ENCODE measurements at places on chromosomes 11 and 22.

DNA sequence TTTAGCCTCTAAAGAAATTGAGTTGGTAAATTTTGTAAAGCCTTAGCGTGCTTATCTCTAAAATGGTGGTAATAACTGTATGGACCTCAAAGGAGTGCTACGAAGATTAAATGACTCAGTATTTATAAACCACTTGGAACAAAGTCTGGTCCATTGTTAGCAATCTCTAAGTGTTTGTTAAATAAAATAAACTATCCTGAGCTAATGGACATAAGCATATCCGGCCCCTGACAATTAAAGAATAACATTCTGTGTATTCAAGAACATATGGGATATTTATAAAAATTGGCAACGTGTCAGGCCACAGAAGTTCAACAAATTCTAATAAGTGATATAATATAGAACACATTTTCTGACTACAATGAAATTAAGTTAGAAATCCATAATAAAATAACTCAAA is 71.0 kb downstream of the MYEOV start:
- no peak for DNase-seq

DNA sequence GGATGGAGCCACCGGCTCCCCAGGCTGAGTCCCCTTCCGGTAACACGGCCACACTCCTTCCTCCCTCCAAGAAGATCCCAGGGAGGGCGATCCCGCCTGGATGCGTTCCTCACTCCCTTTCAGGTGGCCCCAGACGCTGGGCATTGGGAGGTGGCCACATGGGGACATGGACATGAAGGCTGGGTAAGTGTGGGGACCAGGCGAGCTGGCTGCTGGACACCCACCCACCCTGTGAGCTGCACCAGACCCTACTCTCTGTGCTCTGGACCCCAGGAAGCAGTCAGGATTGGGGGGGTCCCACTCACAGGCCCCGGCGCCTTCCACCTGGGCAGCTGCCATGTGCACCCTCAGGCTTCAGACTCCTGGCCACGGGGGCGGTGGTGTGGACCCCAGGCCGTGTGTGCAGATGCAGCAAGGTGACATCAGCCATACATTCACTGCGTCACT is 932.8 kb downstream of the BRD1 start:
- DNase-seq, result no peak

- no peak for DNase-seq
Measured at GRCh38 chr22:36282328-36282831, 29.4 kb downstream of the APOL1 start.

DNA sequence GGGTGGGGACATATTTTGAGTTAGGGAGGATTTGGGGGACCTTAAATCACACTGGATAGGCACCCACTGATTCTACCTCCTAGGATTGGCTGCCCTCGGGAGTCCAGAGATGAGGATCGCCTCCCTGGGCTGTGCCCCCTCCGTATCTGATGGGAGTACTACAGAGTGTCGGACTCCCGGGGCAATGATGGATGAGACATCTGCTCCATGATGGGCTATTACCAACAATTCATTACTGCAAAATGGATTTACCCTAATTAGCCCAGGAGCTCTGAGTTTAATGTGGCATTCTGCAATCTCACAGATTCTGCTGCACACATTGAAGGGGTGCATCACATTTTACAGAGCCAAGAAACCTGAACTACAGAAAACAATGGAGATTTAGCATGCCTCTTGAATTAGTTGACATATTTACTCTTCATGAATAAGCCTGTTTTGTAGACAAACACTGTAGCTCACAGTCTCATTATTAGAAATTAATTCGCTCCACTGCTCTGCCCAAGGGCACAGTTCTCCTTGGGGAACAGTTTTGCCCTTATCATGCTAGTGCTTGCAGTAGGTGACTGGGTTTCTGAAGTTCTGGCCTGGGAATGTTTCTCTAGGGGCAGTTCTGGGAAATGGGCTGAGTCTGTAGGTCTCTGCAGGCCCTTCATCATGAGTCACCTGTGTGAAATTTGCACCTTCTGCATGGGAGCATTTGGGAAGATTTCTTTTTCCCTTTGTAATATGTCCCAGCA is 217.1 kb upstream of the PLET1 start:
- no peak for DNase-seq

GRCh38 chr22:22823131-22823810 is 64.3 kb upstream of the IGLL5 start:
- no peak for DNase-seq

GRCh38 chr22:23169043-23169406 is 11.3 kb upstream of the BCR start:
- DNase-seq, result no peak

DNA sequence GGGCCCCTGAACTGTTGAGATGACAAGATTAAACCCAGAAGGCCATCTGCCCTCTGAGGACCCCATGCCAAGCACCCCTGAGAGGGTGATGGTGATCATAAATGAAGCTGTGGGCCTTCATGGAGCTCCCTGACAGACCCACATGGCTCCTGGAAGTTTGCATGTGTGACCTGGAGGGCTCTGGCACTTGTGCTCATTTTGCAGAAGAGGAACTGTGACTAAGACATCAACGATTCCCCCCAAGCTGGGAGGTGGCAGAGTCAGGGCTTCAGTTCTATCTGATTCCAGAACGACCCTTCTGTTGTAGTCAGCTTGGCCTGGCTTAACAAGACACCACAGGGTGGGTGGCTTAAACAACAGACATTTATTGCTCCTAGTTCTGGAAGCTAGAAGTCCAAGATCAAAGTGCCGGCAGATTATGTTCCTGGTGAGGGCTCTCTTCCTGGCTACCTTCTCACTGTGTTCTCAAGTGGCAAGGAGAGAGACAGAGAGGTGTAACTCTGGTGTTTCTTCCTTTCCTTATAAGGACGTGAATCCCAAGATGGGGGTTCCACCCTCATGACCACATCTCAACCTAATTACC is 46.4 kb upstream of the CD82 start:
- DNase-seq, result no peak

DNA sequence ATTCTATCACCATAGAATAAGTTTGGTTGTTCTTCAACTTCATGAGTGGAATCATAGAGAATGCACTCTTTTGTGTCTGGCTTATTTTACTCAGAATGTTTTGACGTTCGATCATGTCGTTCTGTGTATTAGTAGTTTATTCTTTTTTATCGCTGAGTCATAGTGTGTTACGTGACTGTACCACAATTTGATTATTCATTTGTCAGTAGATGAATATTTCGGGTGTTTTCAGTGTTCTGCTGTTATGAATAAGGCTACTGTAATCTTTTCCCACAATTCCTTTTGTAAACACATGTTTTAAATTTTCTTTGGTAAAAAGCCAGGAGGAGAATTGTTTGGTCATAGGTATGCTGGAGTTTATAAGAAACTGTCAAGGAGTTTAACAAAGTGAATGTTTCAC is 279.9 kb upstream of the B3GAT1 start:
- DNase-seq, result no peak

- no peak for DNase-seq
Measured at GRCh38 chr11:5547982-5548381, 358 bp downstream of the OR52H1 start.

DNA sequence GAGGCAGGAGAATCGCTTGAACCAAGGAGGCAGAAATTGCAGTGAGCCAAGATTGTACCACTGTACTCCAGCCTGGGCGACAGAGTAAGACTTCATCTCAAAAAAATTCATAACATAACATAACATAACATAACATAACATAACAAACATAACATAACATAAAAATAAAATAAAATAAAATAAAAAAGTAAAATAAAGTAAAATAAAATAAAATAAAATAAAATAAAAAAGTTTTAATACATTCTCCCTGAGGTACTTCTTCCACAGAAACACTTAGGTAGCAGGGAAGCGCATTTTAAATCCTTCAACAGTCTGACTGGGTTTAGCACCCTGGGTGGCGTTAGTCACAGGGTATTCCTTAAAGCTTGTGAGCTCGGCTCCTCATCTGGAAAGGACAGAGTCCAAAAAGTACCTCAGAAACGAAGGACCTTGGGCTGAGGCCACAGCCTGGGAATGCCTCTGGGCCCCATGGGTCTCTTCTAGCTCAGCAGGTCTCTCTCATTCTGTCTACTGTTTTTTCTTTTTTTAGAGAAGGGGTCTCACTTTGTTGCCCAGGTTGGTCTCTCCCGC is 41.7 kb downstream of the MICAL3 start:
- DNase-seq, result no peak

GRCh38 chr22:46640293-46641055 is 20.3 kb downstream of the GRAMD4 start:
- DNase-seq, result no peak

DNA sequence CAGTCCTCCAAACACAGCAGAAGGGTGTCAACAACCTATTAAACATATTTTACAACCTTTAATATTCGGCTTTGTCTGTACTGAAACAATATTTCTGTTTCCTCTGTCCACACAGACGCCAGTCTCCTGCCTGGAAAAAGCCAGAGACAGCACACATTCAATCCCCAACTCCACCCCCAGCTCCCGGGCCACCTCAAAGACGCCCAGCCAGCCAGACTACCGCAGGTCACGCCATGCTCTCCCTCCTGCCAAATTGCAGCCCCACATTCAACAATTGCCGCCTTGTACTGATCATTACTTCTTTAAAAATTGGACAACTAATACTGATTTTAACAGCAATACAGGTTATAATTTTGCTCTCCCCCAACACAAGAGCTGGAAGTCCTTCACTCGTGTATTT is 1.2 kb downstream of the SERGEF start:
- DNase-seq, result no peak

DNA sequence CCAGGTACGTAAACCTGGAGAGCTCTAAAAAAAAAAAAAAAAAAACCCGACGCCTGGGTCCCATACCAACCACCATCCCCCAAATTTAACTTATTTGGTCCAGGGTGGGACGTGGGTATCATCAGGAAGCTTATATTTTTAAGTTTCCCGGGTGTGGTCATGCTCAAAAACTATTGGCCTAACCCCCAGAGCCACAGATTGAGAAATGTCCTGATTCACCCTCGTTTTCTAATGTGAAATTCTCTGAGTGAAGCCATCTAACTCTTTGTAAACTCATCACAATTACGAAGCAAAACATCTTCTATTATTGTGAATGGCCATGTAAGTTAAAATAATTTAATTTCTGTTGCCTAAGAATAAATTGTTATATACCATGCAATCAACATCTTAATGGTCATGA is 29.6 kb downstream of the PAK1 start:
- DNase-seq, result no peak

DNA sequence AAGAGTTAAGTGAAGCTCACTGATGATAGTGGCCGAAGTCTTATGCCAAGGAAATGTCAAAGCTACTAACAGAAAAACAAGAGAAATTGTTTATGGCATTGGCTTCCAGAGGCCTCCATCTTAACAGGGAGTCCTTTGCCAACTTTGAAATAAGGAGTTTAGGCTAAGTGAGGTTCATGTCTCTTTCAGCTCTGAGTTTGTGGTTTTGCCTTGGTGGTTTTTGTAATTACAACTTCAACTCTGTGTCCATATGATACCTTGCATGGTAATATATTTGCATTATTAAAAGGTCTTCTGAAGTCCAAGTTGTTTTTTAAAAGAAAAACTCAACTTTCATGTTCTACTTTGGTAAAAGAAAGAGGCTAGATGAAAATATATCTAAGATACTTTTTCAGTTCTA is 31.4 kb upstream of the ANO5 start:
- no peak for DNase-seq

- DNase-seq, result no peak
Measured at GRCh38 chr11:72743321-72744221, 8.6 kb downstream of the ARAP1 start.

GRCh38 chr11:15940462-15941205 is 415.7 kb downstream of the SOX6 start:
- DNase-seq, result no peak

- no peak for DNase-seq
Measured at GRCh38 chr22:21978564-21979386, 3.8 kb downstream of the TOP3B start.

- no peak for DNase-seq
Measured at GRCh38 chr22:20205464-20205963, 54.7 kb upstream of the CCDC188 start.

- DNase-seq, result peak; percentile 73
Measured at GRCh38 chr11:62545437-62546243, 966 bp downstream of the AHNAK start.

DNA sequence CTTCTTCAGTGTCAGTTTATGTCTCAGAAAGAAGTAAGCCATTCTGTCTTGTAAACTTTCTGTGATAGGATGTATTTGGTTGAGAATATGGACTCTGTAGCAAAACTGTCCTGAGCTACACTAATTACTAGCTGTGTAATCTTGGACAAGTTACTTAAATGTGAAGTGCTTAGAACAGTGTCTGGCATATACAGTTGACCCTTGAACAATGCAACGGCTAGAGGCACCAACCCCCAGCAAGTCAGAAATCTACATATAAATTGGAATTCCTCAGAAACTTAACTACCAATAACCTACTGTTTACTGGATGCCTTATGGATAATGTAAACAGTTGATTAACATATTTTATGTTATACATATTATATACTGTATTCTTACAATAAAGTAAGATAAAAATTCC is 68.7 kb upstream of the GRK2 start:
- no peak for DNase-seq

DNA sequence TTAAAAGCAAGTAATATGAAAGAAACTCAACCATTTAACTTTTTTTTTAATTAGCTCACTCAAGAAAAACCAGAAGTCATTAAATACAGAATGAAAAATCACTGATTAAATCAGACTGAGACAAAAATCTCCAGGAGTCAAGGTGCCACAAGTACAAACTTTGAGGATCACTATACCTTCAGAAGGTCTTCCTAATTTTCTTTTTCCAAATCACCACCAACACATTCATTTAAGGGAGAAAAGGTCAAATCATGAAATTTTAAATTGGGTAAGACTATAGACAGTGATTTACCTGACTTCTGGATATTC is 32.3 kb downstream of the PITPNB start:
- DNase-seq, result no peak

DNA sequence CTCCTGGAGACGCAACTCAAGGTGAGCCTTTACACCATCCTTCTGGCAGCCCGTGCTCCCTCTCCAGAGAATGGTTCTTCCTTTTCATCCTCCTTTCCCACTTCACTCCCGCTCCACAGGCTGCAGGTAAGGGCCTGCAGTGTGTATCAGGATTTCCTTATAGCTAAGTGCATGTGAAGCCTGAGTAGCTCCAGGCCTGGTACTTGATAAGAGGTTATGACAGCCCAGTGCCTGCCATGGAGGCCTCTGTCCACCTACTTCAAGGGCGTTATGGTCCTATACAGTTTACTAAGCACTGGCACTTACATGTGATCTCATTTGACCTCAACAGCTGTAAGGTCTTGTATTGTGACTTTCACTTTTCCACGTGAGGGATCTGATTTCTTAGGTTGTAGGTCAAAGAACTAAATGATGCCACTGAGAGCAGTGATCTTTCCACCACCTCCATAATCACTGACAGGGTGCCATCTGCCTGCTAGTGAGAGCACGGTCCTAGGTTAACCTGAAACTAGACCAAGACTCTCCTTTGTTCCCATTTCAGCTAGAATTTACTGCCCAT is 18.1 kb downstream of the SSH3 start:
- DNase-seq, result no peak

Data from NCI-H460 (cell line).